ENCODE measurements at places on chromosomes 11 and 22. TPM values are rescaled to one million over a fixed set of nuclear protein-coding genes. Genes with fewer than 3 reads are reported as not detected.

GRCh38 chr11:44621140-44621681, 55.7 kb downstream of the CD82 start:
- DNase-seq = peak; percentile 77

DNA sequence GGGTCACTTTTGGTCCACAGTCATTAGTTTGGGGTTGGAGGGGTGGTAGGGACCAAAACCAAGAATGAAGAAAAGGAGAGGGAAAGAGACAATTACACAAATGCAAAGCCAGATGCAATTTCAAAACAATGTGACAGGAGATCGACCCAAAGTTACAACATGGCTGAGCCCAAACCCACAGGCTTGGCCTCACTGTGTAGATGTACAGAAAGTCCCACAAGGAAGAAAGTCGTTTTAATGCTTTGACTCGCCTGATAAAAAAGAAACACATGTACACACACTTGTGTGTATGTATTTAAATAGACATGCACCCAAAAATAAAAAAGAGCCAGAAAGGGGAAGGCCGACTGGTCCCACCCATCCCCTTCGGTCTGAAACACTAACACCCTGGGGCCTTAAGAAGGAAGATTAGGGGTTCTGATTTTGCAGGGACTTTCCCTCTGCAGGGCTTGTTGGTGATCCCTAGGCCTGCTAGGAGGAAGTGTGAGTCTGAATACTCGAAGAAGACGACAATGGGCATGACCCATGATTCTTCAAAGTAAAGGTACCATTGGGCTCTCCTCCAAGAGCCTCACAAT, 104.1 kb downstream of the ETS1 start:
- no peak for DNase-seq

The OR10A2 gene
- total RNA-seq = not detected

The KRTAP5-1 gene
- not detected for total RNA-seq

DNA sequence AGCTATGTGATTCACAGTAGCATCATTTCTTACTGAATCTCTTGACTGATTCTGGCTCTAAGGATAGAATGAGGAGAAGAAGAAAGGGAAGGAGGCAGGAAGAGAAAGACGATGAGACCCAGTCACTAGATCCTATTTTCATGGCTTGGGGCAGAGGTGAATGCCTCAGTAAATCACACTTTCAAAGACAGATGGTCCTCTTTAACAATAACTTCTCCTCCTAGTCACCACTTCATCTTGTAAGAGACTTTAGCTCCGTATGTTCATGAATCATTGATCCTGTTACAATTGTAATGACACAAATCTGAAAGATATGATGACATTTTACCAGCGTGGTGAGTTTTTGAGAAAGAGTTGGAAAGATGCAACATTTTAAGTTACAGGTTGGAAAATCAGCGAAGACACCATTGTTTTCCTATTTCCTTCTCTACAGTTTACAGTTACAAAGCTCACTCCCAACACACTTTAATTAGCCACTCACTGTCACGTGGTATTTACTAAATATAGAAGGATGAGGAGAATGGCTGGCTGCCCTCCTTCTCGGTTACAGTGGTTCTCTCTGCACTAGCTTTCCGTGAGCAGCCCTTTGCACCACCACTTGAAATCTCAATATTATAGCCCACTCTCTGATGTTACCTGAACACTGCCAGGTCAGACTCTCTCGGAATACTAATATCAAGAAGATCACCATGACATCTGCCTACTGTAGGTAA, 205.8 kb downstream of the CADM1 start:
- no peak for DNase-seq

- no peak for DNase-seq
Observed at GRCh38 chr11:115653076-115653475, 148.9 kb upstream of the CADM1 start.

The SCUBE2 gene
- 2.6 TPM for total RNA-seq

Data from SK-MEL-5 (cell line).